ENCODE measurements at places on chromosomes 11 and 22. TPM values are rescaled to one million over a fixed set of nuclear protein-coding genes. Genes with fewer than 3 reads are reported as not detected.

DNA sequence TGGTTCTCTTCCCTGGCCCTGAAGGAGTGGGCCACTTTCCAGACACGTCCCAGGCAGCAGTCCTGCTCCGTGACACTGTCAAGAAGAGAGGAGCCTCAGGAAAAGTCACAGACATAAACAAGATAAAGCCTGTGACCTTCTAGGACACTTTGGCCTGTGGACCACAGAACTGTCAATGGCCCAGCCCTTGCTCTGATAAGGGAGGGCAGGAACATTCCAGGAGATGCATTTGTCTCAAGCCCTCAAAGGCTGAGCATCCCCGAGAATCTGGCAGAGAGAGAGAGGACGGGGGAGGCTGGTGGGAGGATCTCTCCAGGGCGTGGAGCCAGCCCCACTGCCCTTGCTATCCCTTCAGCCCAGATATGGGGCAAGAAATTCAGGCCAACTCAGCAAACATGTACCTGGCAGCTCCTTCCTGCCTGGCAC, 476.4 kb downstream of the INSC start:
- H3K27me3 ChIP-seq = no peaks in the 10 kb centered on the region
- H3K36me3 ChIP-seq = no peaks in the 10 kb centered on the region
- no peak for DNase-seq
- no peak overlapping the region for H3K4me3 ChIP-seq
- no peak overlapping the region for H3K27ac ChIP-seq

The TSKU gene
- total RNA-seq = 42.2 TPM

DNA sequence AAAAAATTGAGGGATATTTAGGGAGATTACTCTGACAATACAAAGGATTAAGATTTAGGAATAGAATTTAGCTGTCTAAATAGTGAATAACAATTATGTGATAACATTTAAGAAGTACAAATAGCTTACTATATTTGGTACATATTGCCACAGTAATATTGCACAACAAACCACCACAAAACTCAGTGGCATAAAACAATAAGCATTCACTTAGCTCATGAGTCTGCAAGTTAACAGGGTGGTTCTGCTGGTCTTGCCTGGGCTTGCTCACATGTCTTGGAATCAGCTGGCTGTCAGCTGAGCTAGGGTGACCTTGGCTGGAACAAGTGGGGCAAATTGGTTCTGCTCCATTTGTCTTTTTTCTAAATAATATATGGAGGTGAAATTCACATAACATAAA, 115.1 kb downstream of the DCDC1 start:
- no peaks in the 10 kb centered on the region for H3K36me3 ChIP-seq
- no peak overlapping the region for H3K4me3 ChIP-seq
- H3K27me3 ChIP-seq = no peaks in the 10 kb centered on the region
- no peaks in the 10 kb centered on the region for H3K4me1 ChIP-seq

GRCh38 chr11:134389464-134390180, 22.4 kb downstream of the B3GAT1 start:
- no peak for DNase-seq
- H3K27ac ChIP-seq = no peak overlapping the region
- no peak overlapping the region for H3K4me3 ChIP-seq
- H3K27me3 ChIP-seq = no peaks in the 10 kb centered on the region

Measured in thoracic aorta (tissue), 2 donors.